ENCODE measurements at places on chromosomes 4 and X.
A peak's percentile ranks its signal among the peaks of the same experiment; 100 is the strongest.

- no peak for DNase-seq
These were observed 644.2 kb downstream of the FSTL5 start for GRCh38 chr4:161519611-161520010.

- DNase-seq, result peak; percentile 79
These were observed 20.4 kb downstream of the APOOL start for GRCh38 chrX:85024044-85024443.

DNA sequence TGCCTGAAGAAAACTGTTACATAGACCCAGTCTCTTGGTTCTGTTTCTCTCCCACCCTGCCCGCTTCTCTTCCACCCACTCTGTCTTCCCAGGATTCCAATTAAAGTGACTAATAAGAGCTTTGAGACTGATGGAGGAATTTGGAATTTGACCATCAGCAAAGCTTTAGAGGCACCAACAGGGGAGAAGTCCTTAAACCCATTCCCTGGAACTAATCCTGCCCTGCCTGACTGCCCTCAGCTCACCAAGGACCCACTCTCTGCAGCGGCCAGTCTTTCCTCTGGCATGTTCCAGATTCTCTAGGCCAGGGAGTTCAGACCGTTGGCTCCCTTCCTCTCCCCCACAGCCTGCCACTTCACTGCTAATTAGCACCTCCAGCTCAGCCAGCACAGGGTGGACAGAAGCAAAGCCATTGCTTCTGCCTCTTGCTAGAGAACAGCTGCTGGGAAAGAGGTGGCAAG, 23.9 kb downstream of the SCD5 start:
- peak; percentile 93 for DNase-seq

- DNase-seq, result no peak
These were observed 149.9 kb upstream of the PAQR3 start for GRCh38 chr4:79088946-79089691.

DNA sequence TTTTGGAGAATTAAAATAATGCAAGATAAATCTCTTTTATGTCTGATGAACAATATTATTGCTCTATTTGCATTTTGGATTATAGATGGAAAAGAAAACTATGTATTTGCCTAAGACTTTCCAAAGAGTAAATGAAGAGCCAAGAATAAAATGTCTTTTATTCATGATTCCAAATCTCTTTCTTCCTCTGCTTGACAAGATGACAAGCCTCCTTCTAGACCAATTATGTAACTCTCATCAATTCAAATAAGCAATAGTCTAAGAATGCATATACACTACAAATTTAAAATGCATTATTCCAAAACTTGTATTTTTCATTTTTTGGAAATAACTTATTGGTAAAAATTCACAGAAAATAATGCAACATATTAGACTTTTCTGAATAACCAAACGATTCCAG, 377.3 kb downstream of the GASK1B start:
- no peak for DNase-seq

GRCh38 chr4:125677665-125678307, 363.0 kb downstream of the FAT4 start:
- DNase-seq, result peak; percentile 20

- DNase-seq, result peak; percentile 59
These were observed 26.0 kb downstream of the SMAD1 start for GRCh38 chr4:145507636-145508035.

GRCh38 chrX:106039920-106040319, 1.4 kb upstream of the SERPINA7 start:
- DNase-seq, result peak; percentile 21

DNA sequence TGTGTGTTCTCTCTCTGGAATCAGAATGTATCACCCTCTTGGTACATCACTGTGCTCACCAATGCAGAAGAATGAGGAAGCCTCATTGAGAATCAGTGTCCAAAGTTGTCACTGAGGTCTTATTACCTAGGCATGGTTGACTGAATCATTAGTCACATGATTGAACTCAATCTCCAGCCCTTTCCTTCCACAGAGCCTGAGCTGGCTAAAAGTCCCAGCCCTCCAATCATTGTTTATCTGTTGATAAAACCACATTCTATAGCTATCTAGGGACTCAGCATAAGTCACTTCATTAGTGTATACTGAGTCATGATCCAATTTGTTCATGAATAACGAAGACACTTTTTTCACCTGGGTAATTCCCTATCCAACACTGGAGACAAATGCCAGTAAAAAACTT, 396.8 kb downstream of the TRAM1L1 start:
- peak; percentile 36 for DNase-seq

GRCh38 chrX:132831336-132831973, 127.0 kb downstream of the HS6ST2 start:
- no peak for DNase-seq

DNA sequence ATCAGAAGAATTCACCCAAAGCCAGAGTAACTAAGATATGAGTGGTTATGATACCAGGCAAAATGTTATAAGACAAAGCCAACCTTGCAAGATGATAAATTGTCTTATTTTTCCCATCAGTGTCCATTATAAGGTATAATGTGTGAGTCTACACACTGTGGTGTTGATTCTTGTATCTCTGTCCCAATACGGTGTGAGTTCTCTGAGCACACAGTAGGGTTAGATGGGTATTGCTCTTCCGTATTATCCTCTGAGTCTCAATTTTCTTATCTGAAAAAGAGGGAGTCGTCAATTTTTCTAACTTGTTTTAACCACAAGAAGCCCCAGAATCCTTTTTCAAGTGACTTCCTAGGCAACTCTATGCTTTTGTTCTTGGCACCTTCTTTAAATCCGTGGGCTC, 69.9 kb downstream of the HMGB2 start:
- no peak for DNase-seq

DNA sequence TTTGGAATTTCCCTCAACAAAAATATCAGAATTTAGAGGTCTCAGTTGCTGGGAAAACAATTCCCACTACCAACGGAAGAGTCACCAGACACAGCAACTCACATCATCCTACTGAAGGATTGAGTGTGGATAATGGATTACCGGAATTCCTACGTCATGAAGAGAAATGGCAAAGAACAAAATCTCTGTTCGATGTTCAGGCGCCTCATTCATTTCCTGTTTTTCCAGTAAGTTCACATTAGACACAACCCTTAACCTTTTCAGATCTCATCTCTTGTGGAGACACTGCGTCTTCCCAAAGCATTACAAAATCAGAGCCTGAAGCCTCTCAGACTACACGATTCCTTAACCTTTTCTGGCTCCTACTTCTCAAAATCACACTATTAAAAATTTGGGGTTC, 58.5 kb upstream of the CPEB2 start:
- no peak for DNase-seq

DNA sequence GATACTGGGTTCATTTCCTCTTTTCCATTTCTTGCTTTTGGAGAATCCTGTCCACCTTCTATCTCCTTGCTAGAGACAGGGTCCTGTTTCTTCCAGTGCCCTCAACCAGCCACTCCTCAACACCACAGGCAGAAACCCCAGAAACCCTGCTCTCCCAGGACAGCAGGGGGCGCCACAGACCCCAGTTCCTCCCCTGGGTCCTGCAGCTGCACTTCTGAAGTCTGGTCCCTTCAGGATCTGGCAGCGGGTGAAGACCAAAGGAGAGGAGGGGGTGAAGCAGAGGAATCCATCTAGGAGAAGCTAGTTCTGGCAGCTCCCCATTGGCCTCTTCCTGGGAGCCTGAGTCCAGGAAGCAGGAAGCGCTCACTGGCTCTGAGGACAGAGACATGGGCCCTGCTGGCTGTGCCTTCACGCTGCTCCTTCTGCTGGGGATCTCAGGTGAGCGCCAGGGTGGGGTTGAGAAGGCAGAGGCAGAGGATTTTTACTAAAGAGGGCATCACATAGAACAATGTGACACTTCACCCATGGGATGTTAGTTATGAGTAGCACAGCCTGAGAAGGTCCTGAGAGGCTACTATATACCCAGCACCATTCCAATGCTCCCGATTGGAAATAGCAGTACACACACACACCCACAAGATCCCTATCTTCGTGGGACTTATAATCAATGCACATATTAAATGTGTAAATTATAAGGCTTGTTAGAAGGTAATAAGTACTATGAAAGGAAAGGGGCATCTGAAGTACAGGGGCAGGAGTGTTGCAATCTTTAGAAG, at the start of gene PRSS48:
Gene PRSS48, plus strand, starts transcription at position 375 of the 776 bp plus-strand sequence. Its CDS starts 12 bp downstream, at position 387.
- peak; percentile 29 for DNase-seq

- no peak for DNase-seq
These were observed 21.8 kb downstream of the TLR2 start for GRCh38 chr4:153705743-153706468.

DNA sequence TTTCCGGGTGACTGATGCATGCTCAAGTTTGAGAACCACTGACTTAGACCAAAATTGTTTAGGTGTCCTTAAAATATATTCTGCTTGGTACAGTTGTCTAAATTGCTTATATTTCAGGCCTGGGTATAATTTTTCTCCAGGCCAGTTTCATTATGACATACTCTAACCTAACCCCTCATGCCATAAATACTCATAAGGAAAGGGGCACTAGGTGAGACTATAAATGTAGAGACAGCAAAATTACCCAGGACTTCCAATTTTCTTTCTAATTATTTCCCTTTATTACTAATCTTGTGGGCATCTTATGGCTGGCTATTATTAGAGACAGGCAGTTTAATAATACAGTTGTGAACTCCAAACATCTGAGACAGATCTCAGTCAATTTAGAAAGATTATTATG, 150.2 kb downstream of the RRAGB start:
- DNase-seq, result no peak

DNA sequence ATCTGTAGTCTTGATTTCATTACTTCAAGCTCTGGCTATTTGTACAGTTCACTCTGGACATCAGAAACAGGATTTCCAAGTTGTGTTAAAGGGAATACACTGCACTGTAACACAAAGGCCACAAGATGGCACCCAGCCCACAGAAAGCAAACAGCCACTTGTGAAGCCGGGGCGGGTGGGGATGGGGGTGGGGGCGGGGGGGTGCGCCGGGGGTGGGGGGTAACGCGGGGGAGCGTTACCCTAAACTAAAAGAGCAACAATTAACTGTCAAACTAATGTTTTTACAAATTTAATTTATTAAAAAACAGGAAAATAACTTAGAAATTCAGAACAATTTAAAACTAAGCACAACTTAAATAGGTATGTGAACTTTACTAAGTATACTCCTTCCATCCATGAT, 27.3 kb downstream of the PRDX4 start:
- DNase-seq, result peak; percentile 47

GRCh38 chr4:145828802-145829485, 109.7 kb downstream of the ZNF827 start:
- DNase-seq, result no peak

DNA sequence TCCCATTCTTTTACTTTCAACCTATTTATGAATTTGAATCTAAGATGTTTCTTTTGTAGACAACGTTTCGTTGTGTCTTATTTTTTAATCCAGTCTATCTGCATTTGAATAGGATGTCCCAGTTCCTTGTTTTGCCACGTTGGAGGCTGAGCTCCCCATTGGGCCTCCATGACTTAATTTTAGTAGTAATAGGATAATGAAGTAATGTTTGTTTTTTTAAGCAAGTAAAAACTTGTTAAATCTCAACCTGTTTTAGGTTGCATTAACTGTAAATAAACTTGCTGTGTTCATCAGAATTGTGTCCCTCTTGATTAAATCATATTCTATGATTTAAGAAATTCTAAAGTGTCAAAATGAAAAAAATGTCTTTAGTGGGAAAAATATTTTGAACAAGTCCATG, 25.3 kb downstream of the SLAIN2 start:
- DNase-seq, result no peak

- DNase-seq, result no peak
These were observed 236.1 kb downstream of the PARM1 start for GRCh38 chr4:75169020-75169419.

DNA sequence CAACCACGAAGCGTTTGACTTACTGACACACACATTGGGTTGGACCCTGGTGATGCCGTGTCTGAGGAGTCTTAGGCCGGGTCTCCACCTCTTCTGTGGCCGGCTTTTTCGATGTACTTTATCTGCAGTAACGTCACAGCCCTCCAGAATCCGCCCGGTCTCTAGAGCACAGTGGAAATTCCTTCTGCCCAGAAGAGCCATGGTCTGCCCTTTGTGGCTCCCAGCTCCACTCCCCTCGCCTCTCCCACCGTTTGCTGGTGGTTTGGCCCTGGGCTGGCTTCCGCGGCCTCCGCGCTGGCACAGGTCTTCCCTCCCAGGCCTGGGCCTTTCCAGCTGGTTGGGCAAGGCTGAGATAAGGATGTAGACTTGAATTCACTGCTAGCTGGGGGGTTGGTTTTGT, 4.3 kb downstream of the MAEA start:
- DNase-seq, result no peak

DNA sequence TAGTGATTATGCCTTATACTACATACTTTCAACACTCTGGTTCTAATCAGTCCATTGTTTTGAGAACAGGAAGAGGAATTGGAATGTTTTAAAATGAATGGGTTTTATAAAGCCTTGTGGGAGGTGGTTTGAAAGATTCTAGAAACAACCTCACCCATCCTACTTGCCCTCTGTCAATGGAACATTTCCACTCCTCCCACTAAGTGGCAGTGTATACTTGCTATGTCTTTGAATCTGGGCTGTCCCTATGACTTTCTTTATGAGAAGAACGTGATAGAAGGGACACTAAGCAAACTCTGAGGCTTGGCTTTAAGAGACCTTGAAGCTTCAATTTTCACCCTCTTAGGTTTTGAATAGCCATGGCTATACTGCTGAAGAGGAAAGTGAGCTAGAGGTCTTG, 611.2 kb downstream of the PPP4R3C start:
- DNase-seq, result no peak

DNA sequence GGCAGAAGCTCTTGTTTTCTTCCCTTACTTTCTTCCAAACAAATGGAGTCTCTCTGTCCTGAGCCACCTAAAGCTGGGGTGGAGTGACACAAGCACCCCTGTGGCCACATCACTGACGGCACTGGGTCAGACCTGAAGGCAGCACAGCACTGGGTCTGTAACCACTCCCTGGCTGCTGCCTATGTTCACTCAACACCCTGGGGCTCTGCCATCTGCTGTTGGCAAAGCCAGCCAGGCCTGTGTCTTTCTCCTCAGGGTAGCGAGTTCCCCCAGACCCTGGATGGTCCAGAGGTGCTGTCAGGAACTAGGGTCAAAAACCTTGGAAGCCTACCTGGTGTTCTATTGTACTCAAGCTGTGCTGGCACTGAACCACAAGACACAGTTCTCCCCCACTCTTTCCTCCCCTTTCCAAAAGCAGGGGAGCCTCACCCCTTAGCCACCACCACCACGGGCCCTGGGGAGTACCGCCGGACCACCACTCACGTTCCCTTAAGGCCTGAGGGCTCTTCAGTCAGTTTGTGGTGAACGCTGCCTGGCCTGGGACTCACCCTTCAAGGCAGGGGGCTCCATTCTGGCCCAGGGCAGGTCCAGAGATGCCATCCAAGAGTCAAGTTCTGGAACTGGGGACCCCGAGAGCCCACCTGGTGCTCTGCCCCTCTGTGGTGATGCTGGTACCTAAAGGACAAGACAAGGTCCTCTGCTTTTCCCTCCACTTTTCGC, 31.5 kb downstream of the TMEM271 start:
- DNase-seq, result no peak

Measured in renal cortical epithelial cell (primary cell).